ENCODE measurements at places on chromosomes 11 and 22. TPM values are rescaled to one million over a fixed set of nuclear protein-coding genes. Genes with fewer than 3 reads are reported as not detected.

- no peak for DNase-seq
These were observed 1.3 kb downstream of the PYGM start for GRCh38 chr11:64758330-64759079.

RTN4R gene
- total RNA-seq: 1.4 TPM

CASTOR1 gene
- 10.2 TPM for total RNA-seq

HBD gene
- total RNA-seq: not detected

AHNAK gene
- 390 TPM for total RNA-seq

DNA sequence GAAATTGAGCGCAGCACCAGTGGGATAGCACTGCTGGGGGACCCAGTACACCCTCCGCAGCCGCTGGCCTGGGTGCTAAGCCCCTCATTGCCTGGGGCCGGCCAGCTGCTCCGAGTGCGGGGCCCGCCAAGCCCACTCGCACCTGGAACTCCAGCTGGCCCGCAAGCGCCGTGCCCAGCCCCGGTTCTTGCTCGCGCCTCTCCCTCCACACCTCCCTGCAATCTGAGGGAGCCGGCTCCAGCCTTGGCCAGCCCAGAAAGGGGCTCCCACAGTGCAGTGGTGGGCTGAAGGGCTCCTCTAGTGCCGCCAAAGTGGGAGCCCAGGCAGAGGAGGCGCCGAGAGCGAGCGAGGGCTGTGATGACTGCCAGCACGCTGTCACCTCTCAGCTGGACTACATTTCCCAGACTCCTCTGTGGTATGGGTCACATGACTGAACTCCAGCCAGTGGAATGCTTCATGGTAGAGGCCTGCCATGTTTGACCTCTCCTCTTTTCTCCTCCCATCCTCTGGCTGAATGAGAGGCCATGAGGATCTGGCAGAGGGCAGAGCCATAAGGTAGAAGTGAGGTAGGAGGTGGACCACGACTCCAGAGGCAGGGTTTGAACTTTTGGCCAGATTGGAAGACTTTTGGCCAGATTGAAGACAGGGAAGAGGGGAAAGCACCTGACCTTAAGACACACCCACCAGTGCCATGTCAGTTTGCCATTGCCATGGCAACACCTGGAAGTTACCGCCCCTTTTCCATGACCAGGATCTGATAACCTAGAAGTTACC is 6.2 kb downstream of the MRGPRD start:
- no peak for DNase-seq

HEPHL1 gene
- total RNA-seq: not detected

TRMT2A gene
- 140 TPM for total RNA-seq

MPEG1 gene
- not detected for total RNA-seq

SLN gene
- not detected for total RNA-seq

KCNJ4 gene
- not detected for total RNA-seq

- DNase-seq: no peak
These were observed 238.0 kb upstream of the DDI1 start for GRCh38 chr11:103798446-103798845.

GRCh38 chr11:132358573-132358953 is 988.1 kb downstream of the NTM start:
- DNase-seq: no peak

TRIM3 gene
- 4.8 TPM for total RNA-seq

DNA sequence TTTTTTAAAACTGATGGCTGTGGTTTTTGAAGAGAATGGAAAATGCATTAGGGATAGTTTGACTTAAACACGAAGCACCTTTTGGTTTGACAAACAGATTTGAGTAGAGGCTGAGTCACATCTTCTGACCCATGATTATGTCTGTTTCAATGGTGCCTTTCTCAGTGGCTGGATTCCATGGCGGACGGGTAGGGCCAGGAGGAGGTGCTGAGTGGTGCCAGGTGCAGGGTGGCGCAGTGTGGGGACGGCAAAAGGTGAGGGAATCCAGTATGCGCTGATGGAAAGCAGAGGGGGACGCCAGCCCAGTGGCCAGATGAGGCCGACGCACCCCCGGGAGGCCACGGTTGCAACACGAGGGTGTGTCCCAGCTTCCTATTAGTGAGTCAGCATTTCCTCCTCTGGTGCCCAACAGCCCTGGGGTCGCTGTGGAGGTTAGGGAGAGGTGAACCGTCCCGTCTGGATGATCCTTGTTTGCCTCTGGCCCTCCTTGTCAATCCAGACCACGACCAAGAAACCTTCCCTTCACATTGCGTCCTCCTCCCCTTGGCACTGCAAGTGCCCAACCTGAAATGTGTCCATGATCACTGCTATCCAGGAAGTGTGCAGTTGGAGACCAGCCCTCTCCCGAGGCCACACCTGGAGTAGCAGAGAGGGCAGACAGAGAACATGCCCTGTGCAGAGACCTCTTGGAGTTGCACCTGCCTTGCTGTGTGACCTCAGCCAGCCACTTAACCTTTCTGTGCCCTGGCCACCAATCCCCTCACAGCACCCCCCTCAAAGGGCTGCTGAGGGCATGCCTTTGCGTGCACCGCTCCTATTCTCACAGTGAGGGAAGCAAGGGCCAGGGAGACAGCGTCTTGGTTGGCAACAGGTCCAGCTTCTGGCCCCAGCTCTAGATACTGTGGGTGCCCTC is 32.5 kb upstream of the ATXN10 start:
- DNase-seq: no peak

TENM4 gene
- total RNA-seq: not detected
